ENCODE measurements at places on chromosomes 1 and 21.

DNA sequence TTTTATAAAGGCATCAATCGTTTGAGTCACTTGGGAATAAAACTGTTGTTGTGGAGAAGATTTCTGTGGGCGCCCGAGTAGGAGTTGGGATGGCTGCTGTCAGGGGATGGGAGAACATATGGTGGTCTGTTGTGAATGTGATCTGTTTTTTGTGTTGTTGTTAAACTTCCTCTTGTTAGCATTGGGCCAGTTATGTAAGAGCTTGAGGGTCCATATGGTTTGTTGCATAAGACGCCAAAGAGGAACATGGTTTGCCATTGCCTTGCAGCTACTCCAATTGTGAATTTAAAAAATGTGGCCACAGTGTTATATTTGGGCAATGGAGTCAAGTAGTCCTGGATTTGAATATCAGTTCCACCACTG is 136.1 kb upstream of the JUN start:
- DNase-seq = no peak

GRCh38 chr1:246782120-246782900 is 58.1 kb downstream of the SCCPDH start:
- DNase-seq = no peak

DNA sequence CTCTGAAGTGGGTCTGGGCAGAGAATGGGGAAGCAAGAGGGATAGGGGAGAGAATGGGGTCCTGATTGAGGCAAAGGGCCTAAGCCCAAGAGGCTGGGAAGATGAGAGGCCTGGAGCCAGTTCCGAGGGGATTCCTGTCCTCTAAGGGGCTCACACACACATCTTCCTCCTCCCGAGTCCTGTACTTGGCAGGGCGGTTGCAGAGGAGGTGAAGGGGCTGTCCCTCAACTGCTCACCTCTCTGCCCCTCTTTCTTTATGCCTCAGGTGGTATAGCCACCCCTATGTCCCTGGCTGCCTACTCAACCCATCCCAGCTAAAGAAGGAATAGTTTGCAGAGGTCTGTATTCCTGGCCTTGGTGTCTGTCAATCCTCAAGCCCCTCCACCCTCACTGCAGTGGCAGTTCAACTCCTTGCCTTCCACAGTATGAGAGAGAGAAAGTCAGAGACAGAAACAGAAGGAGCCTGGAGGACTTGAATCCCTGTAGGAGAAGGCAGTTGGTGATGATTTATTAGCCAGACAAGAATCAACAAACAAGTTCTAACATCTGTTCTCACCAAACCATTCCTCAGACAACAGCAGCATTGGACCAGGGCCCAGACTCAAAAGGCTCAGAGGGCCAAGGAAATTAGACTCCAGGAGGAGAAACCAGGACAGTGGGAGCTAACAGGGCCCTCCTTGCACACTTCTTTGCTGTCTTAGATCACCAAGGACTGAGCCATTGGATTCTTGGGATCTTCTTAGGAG is 10.7 kb downstream of the SH2D2A start:
- no peak for DNase-seq

- DNase-seq = no peak
These were observed 351.5 kb upstream of the PLD5 start for GRCh38 chr1:242876030-242876429.

DNA sequence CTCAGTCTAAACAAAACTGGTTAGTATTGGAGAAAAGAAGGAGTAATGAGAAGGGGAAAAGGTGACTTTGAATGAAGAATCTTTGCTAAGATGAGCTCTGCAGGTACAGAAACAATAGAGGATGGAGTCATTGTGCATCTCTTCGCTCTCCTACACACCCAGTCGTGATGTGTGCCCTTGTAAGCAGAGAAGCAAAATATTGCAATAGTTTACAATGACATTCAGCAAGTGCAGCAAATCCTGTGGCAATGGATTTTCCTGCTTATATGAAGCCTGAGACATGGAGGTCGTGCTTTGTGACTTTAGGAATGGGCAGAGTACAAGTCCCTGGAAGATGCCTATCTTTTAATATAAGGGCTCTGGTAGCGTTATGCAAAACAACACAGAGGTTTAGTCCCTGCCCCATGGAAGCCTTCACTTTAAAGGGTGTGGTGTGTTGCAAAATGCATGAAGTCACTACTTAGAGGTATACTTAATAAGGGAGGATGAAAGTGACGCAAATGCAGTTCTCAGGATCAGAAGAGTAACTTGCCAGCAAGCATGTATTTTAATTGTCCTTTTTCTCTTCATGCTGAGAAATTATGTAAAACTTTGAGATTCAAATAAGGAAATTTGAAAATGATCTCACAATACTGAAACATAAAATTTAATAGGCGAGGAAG is 88.0 kb upstream of the IVNS1ABP start:
- no peak for DNase-seq

GRCh38 chr21:14538483-14538882 is 7.6 kb downstream of the SAMSN1 start:
- DNase-seq = no peak

DNA sequence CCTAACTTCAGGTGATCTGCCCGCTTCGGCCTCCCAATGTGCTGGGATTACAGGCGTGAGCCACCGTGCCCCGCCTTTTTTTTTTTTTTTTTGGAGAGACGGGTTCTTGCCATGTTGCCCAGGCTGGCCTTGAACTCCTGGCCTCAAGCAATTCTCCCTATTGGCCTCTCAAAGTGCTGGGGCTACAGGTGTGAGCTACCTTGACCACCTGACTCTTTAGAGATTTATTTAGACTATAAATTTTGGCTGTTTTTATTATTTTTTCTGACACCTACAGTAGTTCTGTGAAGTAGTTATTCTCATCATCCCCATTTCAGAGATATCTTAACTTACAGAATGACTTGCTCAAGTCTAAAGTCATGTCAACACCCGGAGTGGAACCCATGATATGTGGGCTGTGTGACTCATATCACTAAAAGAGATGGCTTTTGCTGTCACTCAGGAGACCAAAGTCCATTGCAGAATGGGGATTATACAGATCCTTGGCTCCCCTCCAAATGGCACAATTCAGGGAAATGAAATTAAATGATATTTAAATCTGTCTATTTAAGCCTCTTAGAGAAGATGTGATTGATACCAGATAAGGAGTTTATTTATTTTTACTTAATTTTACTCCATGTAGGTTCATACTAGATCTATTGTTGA is 93.2 kb downstream of the CTH start:
- DNase-seq = no peak

DNA sequence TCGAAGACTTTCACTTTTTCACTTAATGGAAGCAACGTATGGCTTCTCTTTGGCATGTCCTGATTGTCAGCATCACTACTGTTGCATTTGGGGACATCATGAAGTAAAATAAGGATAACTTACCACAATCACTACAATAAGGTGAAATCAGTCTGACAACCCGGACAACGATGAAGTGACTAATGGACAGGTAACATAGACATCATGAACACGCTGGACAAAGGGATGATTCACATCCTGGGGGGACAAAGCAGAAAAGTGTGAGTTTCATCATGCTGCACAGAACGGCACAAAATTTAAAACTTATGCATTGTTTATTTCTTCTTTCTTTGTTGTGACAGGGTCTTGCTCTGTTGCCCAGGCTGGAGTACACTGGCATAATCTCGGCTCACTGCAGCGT is 53.9 kb downstream of the FH start:
- no peak for DNase-seq

GRCh38 chr1:78664763-78665162 is 15.1 kb downstream of the IFI44 start:
- no peak for DNase-seq

- no peak for DNase-seq
These were observed 10.4 kb downstream of the IFI6 start for GRCh38 chr1:27661412-27662075.

DNA sequence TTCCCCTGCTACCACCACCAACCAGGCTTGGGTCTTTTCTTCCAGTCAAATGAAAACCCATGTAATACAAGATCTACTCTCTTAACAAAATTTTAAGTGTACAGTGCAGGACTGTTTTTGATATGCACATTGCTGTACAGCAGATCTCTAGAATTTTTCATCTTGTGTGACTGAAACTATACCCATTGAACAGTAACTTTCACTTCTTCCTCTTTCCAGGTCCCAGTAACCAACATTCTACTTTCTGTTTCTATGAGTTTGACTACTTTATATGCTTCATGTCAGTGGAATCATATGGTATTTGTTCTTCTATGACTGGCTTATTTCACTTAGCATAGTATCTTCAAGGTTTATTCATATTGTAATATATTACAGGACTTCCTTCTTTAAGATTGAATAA is 45.3 kb upstream of the PLPPR4 start:
- DNase-seq = no peak

DNA sequence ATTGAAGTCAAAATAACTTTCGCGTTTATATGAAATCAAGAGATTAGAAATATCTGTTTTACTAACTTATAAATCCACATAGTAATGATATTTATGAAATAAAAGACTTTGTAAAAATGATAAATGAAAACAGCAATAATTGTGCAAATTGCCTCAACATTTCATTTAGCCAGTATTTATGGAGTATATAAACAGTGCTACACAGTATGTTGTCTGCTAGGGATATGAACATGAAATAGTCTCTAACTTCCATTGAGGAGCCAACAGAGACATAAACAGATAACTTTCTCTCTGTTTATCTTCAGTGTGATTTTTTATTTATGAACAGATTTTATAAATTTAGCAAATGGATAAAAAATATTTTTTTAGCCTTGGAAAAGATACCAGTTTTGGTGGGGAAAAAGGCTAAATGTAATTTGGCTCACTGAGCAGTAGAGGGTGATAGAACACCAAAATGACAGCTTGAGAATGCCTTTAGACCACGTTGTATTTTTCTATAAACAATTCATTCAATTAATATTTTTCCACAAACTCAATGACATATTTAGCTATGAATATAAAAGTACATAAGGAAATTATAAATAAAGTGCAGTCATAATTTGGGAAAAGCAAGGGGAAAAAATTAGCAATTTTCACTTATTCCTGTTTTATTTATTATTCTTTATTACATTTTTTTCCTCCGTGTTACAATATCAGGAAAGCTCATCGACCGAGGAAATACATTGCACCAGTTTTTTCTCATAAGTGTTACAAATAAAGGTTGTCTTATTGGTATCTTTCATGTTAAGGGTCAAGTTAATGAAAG is 47.5 kb upstream of the EEIG2 start:
- peak; percentile 32 for DNase-seq

- no peak for DNase-seq
These were observed 180.9 kb downstream of the PTGER3 start for GRCh38 chr1:70866542-70867264.

DNA sequence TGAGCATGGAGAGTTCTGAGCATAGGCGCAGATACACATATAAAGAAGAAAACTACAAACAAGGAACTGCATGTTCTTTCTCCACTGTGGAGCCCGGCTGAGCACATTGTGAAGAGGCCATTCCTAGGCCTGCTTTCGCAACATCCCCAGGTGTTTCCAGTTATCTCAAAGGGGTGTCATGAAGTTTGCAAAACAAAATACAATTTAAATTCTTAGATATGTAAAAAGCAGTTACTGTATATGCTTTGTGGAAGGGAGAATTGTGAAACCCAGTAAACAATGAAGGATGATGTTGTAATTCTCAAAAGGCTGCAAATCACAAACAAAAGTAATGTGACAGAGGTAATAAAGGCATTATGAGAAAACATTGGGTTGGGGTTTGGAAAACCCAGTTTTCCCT is 98.6 kb upstream of the ZNF644 start:
- DNase-seq = no peak

- no peak for DNase-seq
These were observed 1242.4 kb upstream of the ADGRL4 start for GRCh38 chr1:80248886-80249285.

DNA sequence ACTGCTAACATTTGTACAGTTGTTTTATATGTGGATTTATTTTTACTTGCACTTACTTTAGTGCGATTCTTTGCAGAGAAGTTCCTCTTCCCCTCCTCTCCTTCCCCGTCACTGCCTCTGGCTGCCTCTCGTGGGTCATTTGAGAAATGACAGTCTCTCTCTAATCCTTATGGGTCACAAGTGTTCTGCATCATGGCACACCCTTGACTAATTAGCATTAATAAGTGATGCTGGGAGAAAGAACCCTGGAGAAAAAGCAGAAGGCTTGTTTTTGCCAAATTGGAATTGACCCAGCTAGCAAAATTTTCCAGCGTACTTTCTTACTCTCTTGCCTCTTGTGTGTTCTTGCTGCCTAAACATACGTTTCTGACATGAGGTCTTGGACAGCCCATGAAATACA is 301.2 kb downstream of the DUSP10 start:
- no peak for DNase-seq

- no peak for DNase-seq
These were observed 9.7 kb downstream of the MX1 start for GRCh38 chr21:41435706-41436105.

All from NCI-H1417 (cell line).